NCI-H1417 treated with DMSO at 0.1 percent for 48 hours (cell line): ENCODE measurements at places on chromosomes 6 and 20.

GRCh38 chr6:153564803-153565202, 433.7 kb upstream of the RGS17 start:
- DNase-seq, result no peak

DNA sequence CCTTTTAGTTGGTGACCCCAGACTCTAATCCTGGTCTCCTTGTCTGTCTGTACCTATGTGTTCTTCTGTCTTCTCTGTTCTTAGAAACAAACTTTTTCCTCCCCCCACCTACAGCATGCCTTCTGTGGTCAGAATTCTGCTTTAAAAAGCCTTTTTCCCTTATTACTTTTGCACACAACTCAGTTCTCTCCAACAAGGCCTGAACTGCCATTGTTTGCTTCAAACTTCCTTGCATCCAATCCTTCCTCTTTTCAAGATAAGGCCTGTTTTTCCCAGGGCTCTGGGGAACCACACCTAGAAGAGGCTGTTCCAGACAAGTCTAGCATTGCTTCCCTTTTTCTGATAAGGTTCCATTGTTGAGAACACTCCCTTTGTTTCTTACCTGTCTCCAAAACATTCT, 22.2 kb upstream of the NCOA3 start:
- no peak for DNase-seq

- DNase-seq, result no peak
These were observed 28.8 kb downstream of the FITM2 start for GRCh38 chr20:44282192-44282591.

DNA sequence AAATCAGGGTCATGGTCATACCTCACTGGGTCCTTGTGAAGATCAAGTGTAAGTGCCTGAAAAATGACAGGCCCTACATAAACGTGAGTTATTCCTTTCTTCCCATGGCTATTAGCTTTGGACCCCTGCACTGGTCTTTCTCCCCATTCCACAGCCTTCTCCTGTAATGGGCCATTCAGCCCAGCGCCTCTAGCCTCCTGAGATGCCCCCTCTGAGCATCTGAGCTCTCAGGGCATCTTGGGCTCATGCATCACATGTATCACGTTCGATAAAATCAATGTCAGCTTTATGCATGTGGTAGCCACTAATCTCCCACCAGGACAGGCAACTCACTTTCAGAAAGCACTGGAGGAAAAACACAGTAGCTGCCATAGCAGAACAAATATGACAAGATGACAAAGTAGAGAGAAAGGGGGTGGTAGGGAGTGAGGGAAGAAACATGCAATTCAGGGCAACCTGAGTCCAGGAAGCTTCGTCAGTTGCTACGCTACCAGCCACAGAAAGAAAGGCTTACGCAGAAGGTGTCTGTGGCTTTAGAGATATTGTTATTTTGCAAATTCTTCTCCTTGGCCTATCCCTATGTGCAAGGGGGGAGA, 498.8 kb downstream of the PTPRT start:
- no peak for DNase-seq

GRCh38 chr6:134240665-134241431, 77.1 kb downstream of the SGK1 start:
- no peak for DNase-seq
